Hair follicular keratinocyte (primary cell): ENCODE measurements at places on chromosomes 16 and 17. TPM values are rescaled to one million over a fixed set of nuclear protein-coding genes. Genes with fewer than 3 reads are reported as not detected.

SRL gene
- not detected in 2 replicates for total RNA-seq

KRTAP9-2 gene
- total RNA-seq, result not detected in 2 replicates

BCL6B gene
- total RNA-seq, result 0.39 TPM in 1 of 2 replicates, not detected in the other

CEMP1 gene
- total RNA-seq, result not detected in 2 replicates

DNASE1L2 gene
- total RNA-seq, result 0.78 TPM in 1 of 2 replicates, not detected in the other

TMED6 gene
- not detected in 2 replicates for total RNA-seq

HBQ1 gene
- 0.78 and 2.2 TPM in 2 replicates for total RNA-seq

ATP2A1 gene
- total RNA-seq, result 0.19 and 0.39 TPM in 2 replicates

OSGIN1 gene
- 1.2 and 2.1 TPM in 2 replicates for total RNA-seq

DNAH9 gene
- total RNA-seq, result 0.94 and 1.3 TPM in 2 replicates

CLDN7 gene
- 7.9 and 26.0 TPM in 2 replicates for total RNA-seq

FOXJ1 gene
- total RNA-seq, result 0.23 TPM in 1 of 2 replicates, not detected in the other

ITGA2B gene
- 0.15 and 0.23 TPM in 2 replicates for total RNA-seq

KDM6B gene
- 2.1 and 3.9 TPM in 2 replicates for total RNA-seq

ALOX12B gene
- 0.15 and 2.7 TPM in 2 replicates for total RNA-seq

KRTAP3-1 gene
- total RNA-seq, result not detected in 2 replicates

MYO15A gene
- 0.38 and 1.6 TPM in 2 replicates for total RNA-seq

CFAP97D1 gene
- not detected in 2 replicates for total RNA-seq

CRHR1 gene
- total RNA-seq, result not detected in 2 replicates

UTP4 gene
- total RNA-seq, result 16.6 and 36.1 TPM in 2 replicates

PLD2 gene
- 19.6 and 23.9 TPM in 2 replicates for total RNA-seq
